ENCODE measurements at places on chromosomes 5 and 9. TPM values are rescaled to one million over a fixed set of nuclear protein-coding genes. Genes with fewer than 3 reads are reported as not detected.

The STKLD1 gene
- polyA plus RNA-seq: 1.8 TPM

The PCAT7 gene
- 11.1 TPM for polyA plus RNA-seq

The IFNA21 gene
- not detected for polyA plus RNA-seq

The BARHL1 gene
- not detected for polyA plus RNA-seq

The ERBIN gene
- polyA plus RNA-seq: 37.4 TPM

The CNTNAP3 gene
- polyA plus RNA-seq: 3.0 TPM

The SLC4A9 gene
- polyA plus RNA-seq: 0.17 TPM

The GKAP1 gene
- 18.3 TPM for polyA plus RNA-seq

The GRM6 gene
- 0.48 TPM for polyA plus RNA-seq

The NMUR2 gene
- 1.0 TPM for polyA plus RNA-seq

The CAVIN4 gene
- polyA plus RNA-seq: 186 TPM

The FYB1 gene
- polyA plus RNA-seq: 2.7 TPM

The HDAC3 gene
- 52.0 TPM for polyA plus RNA-seq

The DOCK8 gene
- 5.4 TPM for polyA plus RNA-seq

The ST8SIA4 gene
- polyA plus RNA-seq: 6.5 TPM

The IL9 gene
- not detected for polyA plus RNA-seq

The GNG10 gene
- polyA plus RNA-seq: 58.8 TPM

The SCGB3A2 gene
- not detected for polyA plus RNA-seq

Data from muscle of back (tissue), 13 donors.